Epithelial cell of proximal tubule (primary cell): ENCODE measurements at places on chromosomes 4 and X. TPM values are rescaled to one million over a fixed set of nuclear protein-coding genes. Genes with fewer than 3 reads are reported as not detected.
A peak's percentile ranks its signal among the peaks of the same experiment; 100 is the strongest.

The FAM114A1 gene
- total RNA-seq: 60.6 and 61.5 TPM in 2 replicates

The CPZ gene
- 0.86 and 2.0 TPM in 2 replicates for total RNA-seq

The STARD8 gene
- total RNA-seq: 7.7 and 9.5 TPM in 2 replicates

The P2RY8 gene
- total RNA-seq: not detected in 2 replicates

The OTC gene
- total RNA-seq: not detected in 2 replicates

The BEX5 gene
- 1.0 and 14.0 TPM in 2 replicates for total RNA-seq

The FRMD7 gene
- total RNA-seq: not detected in 2 replicates

- DNase-seq: peak; percentile 59
These were observed 75.6 kb downstream of the FHIP1A start for GRCh38 chr4:151484396-151485102.

GRCh38 chrX:13520351-13520750 is 49.0 kb upstream of the EGFL6 start:
- DNase-seq: no peak

GRCh38 chr4:67393699-67394281 is 151.5 kb downstream of the CENPC start:
- DNase-seq: no peak

GRCh38 chr4:40992472-40993295 is 221.7 kb downstream of the APBB2 start:
- peak; percentile 43 for DNase-seq

- no peak for DNase-seq
These were observed 96.2 kb downstream of the RBM46 start for GRCh38 chr4:154877110-154877760.

- peak; percentile 36 for DNase-seq
These were observed 230.0 kb downstream of the CCSER1 start for GRCh38 chr4:90357117-90357710.

DNA sequence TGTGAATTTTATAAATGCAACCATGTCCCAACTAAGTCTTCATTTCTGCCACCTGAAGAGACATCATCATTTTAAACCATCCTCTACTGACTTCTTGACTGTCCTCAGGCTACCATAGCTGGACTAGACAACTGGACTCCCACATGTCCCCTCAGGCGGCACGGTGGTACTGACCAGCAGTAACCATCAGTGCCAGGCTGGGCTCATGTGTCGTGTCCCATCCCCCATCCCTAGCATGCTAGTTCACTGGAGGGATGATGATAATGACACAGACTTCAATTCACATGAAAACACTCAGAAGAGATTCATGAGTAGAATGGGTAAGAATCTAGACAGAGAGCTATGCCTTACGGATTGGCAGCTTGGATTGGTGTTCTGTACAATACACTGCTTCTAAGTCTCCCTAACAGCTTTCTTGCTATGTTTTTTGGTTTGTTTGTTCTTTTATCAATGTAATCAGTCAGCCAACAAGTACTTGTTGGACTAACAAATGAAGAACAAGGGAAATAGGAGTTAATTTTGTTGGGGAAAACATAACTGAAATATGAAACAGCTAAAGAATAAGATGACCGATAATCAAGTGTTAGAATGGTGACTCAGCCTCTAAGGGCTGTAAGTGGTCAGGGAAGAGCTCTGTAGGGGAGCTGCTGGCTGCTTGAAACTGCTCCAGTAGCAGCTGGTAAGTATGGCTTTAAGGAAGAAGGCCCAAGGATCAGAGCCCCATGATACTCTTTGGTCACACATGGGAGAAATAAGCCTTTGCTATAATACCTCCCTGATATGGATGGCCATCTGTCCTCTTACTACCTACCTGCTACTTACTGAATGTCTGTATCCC is 10.3 kb downstream of the ZDHHC9 start:
- DNase-seq: no peak

GRCh38 chr4:185470501-185471195 is 885 bp downstream of the CCDC110 start:
- DNase-seq: no peak

- DNase-seq: no peak
These were observed 4.7 kb upstream of the ATP1B4 start for GRCh38 chrX:120357186-120357585.
